Cardiac septum (tissue), 1 donor: ENCODE measurements at places on chromosomes 13 and 19. TPM values are rescaled to one million over a fixed set of nuclear protein-coding genes. Genes with fewer than 3 reads are reported as not detected.

DNA sequence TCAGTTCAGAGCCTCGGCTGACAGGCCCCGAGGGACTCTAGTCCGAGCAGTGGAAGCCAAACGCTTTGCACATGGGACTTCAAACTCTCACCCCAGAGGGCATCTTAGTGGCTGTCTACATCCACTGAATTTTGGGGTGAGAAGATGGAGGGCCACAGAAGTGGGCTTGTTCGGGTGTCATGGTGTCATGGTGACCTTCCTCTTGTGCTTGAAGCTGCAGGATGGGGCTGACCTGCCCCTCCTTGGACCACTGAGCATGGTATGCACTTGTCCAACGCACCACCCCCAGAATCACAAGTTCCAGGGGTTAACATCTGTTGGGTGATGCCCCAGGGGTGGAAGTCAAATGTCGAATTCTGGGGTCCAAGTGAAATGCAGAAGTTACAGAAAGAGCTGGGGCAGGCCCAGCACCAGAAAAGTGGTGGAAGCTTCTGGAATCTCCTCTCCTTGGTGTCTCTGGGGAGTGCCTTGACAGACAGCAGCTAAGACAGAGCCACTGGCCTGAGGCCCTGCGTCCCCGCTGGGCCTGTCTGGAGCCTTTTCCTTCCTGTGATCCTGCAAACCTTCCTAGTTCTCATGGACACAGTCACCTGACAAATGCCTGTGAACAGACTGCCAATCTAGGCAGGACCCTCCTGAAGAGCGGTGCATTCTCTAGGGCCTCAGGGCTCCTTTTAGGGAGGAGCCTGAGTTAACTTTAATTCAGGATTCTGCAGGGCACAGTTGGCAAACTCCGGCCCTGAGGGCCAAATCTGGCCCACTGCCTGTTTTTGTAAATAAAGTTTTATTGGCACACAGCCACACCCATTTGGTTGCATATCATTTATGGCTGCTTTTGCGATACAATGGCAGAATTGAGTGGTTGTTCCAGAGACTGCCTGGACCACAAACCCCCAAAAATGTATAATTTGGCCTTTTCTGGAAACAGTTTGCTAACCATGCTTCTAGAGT, 65.1 kb upstream of the RANBP3 start:
- DNase-seq, result peak; percentile 58

DNA sequence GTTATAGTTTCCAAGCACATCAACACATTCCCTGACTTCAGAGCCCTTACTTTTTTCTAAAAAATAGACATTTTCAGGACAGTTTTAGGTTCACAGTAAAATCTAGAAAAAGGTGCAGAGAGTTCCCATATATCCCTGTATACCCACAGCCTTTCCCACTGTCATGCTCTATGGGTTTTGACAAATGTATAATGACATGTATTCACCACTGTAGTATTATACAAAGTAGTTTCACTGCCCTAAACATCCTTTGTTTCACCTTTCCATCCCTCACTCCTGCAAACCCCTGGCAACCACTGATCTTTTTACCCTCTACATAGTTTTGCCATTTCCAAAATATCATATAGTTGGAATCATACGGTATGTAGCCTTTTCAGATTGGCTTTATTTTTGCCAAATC, 15.6 kb downstream of the NAA16 start:
- no peak for DNase-seq

- DNase-seq, result no peak
These were observed at the start of gene CYP4F11 for GRCh38 chr19:15934332-15935078. TSS of gene CYP4F11 (minus strand) at chr19:15934529. CDS start at chr19:15934408, 121 bp downstream.

Gene ZIM2
- not detected for total RNA-seq

Gene THSD8
- total RNA-seq, result 0.94 TPM

DNA sequence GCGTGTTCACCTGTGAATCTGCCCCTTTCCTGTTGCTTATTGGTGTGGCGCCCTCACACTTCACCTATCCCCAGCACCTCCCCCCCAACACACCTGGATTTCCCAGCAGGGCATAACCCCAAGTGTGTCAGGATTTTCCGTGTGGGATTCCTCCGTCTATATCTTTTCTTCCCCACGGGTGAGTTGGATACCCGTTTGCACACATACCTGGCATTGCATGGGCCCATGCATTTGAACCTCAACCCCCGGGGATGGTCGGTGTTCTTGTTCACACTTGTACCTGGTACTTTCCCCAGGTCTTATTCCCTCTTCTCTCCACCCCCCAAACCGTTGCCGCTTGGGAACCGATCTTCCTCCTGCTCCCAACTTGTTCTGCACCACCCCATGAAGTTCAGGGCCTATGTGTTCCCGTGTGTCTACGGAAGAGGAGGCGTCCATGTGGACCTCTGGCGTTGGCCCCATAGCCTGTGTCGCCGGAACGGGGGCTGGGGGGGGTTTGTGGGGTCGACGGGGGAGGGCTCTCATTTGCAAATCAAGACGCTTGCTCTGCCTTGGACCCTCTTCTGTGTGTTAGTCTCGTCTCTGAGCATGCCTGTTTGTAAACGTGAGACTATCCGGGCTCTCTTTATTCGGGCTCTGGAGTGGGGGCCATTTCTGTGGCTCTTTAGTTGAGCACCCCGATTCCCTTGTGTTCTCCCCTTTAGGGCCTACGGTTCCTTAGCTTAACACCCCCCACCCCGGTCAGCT, 1.7 kb downstream of the PRR12 start:
- DNase-seq, result no peak

GRCh38 chr13:99860745-99861144, 110.8 kb downstream of the ZIC5 start:
- no peak for DNase-seq

DNA sequence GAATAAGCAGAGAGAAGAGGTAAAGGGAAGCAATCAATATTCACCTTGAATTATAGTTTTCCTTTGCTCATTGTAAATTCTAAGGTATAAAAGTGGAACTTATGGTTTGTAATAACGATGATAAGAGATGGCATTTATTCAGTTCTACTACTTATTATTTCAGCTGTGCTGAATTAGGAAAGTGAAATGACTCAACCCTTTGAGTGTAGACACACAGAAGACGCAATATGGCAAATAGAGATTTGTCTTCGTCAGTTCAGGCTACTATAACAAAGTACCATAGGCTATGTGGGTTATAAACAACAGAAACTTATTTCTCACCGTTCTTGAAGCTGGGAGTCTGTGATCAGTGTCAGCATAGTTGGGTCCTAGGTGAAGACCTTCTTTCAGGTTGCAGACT, 713.0 kb upstream of the PCDH9 start:
- DNase-seq, result no peak

DNA sequence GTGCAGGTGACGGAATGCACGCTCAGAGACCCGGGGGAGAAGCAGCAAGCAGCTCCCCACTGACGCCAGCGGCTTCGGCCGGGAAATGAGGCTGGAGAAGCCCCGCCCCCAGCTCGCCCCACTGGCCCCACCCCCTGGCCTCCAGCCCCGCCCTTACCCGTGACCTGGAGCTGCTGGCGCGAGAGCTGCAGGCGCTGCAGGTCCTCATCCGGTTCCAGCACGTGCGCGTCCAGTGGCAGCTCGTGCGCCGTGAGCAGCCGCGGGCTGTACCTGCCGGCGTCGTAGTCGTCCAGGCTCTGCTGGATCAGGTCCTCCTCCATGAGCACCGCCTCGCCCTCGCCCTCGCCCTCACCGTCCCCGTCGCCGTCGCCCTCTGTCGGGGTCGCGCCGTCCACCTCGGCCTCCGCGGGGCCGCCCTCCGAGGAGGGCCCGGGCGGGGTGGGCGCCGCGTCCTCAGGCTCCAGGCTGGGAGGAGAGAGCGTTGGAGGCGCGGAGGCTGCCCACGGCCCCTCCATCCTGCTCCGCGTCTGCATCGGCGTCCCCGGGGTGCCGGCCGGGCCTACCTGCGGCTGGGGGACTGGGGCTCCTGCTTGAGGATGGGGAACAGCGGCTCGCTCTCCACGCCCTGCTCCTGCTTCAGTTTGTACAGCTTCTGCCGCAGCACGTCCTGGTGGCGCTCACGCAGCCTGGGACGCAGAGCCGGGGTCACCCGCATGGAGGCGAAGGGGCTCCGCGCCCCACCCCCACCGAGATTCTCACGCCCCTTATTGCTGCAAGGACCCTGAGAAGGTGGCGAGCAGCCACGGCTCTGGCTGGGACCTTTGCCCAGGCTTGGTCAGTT, 6.4 kb upstream of the TBXA2R start:
- DNase-seq, result no peak

- no peak for DNase-seq
These were observed 95.3 kb downstream of the KL start for GRCh38 chr13:33111414-33112110.

Gene NKPD1
- total RNA-seq, result not detected

Gene PEAK3
- total RNA-seq, result 0.19 TPM

DNA sequence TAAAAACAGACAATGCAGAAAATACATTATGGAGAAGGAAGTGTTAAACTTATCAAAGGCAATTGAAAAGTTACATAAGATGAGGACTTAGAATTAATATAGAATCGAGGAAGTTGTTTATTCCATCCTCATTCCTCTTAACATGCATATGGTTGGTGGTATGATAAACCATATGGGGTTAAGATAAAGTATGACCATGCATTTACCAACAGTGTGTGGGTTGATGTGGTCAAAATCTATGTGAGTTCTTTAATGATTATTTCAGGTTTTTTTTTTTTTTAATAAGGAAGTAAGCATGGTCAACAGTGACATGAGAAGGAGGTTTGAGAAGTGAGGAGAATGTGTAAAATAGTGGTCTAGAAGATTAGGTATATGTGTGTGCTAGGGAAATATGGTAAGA, 94.5 kb downstream of the TDRD3 start:
- DNase-seq, result no peak

DNA sequence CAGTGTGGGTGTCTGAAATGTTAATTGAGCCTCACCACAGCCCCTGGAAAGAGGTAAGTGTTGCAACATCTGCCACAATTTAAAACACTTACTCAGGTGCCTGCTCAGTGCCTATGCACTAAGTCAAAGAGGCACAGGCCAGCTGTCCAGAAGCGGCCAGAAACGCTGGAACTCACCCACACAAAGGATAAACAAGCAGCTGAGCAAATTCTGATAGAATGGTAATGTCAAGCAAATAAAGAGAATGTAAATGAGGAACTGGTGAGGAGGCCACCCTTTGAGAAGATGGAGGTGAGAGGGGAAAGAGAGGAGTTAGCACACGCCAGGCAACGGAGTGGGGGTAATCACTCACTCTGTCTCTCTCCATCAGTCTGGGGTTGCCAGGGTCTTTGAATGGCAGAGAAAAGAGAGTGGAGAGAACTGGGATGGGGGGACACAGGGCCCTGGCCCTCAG, 67.7 kb upstream of the SERP2 start:
- DNase-seq, result no peak

DNA sequence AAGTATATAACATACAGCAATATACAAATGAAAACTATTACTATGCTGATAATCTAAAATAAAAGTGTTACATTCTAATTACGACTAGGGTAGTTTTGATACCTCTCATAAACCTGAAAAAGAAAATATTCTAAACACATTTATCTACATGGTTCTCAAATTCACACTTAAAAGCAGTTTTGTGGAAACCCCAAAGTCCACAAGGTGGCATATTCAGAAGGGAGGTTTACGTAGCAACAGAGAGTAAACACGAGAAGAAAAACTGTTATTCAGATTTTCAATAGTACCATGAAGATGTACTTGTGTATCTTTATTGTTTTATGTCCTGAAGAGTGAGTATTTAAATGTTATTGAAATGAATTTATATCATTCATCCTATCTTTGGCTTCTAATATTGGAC, 275.9 kb upstream of the KLHL1 start:
- no peak for DNase-seq

DNA sequence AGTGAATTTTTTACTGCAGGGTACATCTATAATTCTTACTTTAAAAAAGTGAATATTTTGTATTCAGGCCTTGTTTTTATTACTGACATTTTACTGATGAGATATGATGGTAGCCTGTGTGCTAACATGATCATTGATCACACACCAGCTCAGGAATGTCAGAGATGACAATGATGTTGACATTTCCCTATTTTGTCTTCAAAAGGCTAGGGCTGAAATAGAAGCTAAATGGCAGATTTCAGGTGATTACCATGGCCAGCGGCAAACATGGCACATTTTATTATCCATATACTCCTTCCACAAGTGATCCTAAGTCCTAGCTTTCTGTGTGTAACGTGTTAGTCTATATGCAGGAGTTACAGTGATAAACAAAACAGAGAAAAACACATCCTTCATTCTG, 544.3 kb upstream of the MIR17HG start:
- no peak for DNase-seq

GRCh38 chr13:114096031-114096485, 36.4 kb downstream of the RASA3 start:
- DNase-seq, result peak; percentile 36

Gene ADGRE1
- 0.62 TPM for total RNA-seq

DNA sequence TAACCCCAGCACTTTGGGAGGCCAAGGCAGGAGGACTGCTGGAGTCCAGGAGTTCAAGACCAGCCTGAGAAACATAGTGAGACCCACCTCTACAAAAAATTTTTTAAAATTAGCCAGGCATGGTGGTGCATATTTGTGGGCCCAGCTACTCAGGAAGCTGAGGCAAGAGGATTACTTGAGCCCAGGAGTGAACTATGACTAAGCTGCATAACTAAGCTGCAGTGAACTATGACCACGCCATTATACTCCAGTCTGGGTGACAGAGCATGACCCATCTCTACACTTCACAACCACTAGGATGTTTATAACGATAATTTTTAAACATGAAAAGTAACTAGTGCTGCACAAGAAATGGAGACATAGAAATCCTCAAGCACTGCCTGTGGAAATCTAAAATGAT, 352.7 kb upstream of the SGCG start:
- DNase-seq, result no peak

DNA sequence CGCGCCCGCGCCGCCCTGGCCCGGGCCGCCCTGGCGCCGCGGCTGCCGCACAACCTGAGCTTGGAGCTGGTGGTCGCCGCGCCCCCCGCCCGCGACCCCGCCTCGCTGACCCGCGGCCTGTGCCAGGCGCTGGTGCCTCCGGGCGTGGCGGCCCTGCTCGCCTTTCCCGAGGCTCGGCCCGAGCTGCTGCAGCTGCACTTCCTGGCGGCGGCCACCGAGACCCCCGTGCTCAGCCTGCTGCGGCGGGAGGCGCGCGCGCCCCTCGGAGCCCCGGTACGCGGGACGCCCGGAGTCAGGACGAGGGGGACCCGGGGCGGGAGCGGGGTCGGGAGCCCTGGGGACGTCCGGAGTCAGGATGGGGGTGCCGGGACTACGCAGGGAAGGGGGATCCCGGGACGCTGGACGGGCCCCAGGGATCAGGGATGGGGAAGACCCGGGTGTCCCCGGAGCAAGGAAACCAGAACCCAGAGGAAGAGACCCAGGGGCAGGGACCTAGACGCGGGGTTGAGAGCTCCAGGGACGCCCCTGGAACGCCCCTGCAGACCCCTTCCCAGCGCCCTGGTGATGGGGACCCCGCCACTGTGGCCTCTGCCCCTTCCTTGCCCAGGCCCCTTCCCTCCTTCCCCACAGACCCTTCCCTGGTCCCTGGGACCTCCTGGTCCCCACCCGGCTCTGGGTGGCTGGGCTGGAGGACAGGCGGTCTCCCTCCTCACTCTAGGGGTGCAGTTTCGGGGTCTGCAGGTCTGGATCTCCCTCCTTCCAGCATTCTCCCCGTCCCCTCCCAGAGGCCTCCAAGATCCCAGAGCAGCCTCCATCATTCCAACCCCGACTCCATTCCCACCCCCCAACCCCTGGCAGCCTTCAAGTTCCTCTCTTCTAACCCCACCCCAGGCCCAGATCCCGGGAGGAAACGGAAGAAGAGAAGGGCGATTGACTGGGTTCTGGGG, 645 bp downstream of the GRIN3B start:
- no peak for DNase-seq

- peak; percentile 87 for DNase-seq
These were observed 13.5 kb upstream of the TLE5 start for GRCh38 chr19:3075605-3076431.
